HFF-Myc (cell line): ENCODE measurements at places on chromosomes 4 and X.

GRCh38 chr4:73520821-73521220 lies 39.3 kb downstream of the AFM start:
- DNase-seq, result peak; percentile 3

DNA sequence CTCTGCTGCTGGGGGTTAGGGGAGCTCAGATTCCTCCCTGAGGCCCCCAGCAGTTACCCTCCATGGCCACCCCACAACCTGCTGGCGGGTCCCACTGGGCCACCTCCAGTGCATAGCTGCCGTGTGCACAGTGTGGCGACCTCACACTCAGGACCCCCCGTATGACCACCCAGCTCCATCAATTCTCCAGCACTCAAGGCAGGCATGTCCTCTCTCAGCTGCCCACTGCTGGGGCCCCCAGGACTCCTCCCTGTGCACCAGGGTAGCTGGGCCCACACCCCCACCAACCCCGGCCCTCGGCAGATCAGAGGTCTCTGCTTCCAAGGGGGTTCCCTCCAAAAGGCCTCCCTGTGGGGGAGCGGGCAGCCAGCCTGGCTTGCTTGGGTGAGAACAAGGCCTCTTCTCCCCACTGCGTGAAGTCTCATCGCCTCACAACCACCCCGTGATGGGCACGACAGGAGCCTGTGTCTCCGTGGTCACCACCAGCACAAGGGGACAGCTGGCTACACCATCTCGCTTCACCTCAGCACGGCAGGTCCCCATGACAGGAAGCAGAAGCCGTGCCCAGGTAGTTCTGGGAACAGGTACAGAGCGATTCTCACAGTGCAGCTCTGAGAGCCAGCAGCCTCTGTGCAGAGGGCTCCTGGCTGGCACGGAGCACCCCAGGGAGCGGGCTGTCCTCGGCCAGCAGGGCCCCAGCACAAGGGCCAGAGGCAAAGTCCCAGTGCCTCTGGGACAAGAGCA lies 4.6 kb upstream of the HAUS3 start:
- DNase-seq, result no peak

- no peak for DNase-seq
Measured at GRCh38 chr4:108350332-108350731, 181.6 kb upstream of the LEF1 start.

DNA sequence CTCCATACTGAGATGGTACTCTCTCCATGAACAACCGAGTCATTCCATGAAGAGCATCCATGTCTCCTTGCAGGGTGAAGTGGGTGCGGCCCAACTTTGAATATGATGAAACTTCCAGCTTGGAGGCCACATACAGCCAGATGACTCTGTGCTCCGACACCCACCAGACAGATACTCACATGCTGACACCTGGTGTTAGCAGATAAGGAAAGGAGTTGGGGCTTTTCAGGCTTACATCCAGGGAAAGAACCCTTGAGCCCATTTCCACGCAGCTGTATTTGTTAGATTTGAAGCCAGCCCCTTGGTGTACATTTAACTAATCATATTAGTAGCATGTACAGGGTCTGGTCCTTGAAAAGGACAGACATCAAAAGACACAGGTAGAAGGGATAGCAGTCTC lies 62.1 kb upstream of the PRRG3 start:
- no peak for DNase-seq
